ENCODE measurements at places on chromosomes 1 and 21.
A peak's percentile ranks its signal among the peaks of the same experiment; 100 is the strongest.

DNA sequence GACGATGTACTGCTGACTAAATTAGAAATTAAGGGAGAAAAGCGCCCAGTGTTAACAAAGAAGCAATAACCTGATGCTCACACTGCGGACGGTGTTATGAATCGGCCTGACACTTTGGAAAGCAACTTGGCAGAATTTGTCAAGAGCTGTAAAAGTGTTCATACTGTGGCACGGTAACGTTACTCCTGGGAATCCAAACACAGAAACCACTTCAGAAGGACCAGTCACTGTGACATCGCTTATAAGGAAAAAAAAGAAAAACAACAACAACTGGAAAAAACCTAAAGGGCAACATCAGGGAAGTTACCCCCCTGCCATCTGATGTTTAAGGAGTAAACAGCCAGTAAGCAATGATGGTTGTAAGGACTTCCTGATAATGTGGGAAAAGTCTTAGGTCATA lies 27.7 kb downstream of the CAPZB start:
- DNase-seq, result no peak

DNA sequence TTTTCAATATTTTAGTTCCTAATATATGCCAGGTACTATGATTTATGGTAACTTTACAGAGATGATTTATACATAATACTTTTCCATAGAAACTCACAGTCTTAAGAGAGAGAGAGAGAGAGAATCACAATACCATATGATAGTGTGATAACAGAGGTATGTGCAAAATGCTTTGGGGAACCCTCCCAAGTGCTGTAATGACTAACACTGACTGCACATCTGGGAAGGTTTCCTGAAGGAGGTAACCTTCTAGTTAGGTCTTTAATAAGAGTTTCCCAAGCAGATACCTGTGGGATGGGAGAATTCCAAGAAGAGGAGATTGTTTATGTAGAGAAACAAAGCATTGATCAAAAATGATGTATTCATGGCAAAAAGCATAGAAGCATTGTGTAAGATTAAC lies 34.6 kb upstream of the PIGC start:
- DNase-seq, result no peak

DNA sequence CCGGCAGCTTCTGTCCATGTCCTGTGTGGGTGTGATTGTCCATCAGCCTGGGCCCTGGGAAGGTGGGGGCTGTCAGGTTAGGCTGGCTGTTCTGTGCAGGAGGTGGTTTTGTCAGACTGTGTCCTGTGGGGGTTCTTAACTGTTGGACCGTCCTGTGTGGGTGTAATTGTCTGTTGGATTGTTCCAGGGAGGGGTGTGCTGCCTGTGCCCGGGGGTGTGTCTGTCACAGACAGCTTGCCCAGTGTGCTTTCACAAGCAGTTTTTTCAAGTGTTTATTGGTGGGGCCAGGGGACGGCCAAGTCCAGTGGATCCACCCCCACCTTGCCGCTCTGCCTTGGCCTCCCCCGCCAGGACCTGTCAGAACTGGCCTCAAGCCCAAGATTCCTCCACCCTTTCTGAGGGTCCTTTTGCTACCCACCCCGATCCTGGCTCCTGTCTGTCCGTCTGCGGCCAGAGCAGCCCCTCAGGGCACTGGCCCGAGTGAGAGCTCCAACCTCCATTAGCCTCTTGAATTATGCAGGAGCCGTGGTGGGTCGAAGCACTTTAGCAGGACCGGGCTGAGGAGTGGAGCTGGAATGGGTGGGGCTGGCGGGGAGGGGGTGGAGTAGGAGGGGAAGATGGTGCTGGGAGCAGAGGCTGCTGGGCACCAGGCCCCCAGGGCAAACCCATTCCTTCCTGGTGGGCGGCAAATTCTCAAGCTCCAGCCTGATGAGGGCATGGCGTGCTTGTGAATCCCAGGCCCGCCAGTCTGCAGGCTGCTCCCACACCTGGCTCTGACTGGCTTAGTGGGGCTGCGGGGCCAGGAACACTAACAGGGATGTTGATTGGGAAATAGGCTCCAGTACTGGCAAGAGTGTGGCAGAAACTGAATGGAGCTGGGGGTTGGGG lies 47.2 kb downstream of the PTPRF start:
- DNase-seq, result no peak

GRCh38 chr21:44459712-44460440 lies 4.6 kb downstream of the LRRC3 start:
- no peak for DNase-seq

DNA sequence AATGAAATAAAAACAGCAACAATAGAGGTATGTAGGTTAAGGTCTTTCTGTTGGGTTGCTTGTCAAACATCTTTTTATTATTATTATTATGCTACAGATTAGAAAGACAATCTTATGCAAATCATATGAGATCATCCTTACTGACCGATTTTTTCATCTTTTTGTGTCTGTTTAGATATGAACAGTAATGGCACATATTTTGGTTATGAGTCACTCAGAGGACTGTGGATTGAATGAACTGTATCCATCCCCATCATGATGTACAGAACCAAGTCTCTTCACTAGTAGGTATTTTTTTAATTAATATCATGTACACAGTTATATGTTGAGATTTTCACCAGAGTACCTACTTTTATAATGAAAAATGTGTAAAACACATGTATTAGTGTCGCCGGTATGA lies 159.1 kb downstream of the CHRM3 start:
- DNase-seq, result peak; percentile 13
